ENCODE measurements at places on chromosomes 11 and 22.

DNA sequence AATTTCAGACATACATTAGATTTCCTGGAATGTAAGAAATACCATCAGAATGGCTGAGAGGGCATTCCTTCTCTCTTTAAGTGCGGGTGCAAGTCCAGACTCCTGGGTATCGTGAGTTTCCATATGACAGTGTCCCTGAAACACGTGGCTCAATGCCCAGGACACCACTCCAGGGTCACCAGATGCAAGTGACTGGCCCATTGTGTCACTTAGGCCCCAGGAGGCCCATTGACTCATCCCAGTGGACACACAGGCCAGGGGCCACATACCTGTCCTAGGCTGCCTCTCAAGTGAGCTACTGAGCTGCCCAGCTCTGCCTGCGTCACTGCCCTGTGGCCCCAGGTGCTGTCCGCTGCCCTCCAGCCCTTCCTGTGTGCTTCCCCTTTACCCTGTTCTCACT lies 18.5 kb downstream of the FBLN1 start:
- no peak for DNase-seq

- DNase-seq = peak; percentile 17
Observed at GRCh38 chr22:39237318-39238100, 7.3 kb downstream of the PDGFB start.

GRCh38 chr11:36098087-36098486 lies 154.2 kb downstream of the LDLRAD3 start:
- no peak for DNase-seq

DNA sequence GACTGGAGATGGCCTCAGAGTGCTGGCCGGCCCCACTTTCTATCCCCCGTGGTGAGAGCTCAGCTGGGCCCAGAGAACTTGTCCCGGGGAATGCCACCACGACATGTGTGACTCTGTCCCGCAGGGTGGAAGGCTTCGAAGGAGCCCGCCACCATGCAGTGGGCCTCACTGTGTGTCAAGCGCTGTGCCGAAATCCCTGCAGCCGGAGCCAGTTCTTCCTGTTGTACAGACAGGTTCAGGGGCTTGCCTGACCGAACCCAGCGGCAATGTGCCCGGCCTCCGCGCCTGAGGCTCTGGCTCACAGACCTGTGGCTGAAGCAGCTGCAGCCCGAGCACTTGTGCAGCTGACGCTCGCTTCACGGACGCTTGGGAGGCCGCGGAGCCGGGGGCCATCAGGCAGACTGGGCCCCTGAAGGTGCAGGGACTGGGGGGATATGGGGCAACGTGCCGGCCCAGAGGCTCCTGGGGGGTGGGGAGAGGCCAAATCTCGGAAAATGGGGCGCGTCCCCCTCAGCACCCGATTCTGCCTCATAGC lies 650 bp downstream of the PPM1F start:
- no peak for DNase-seq

- no peak for DNase-seq
Observed at GRCh38 chr22:39908136-39908535, 7.3 kb downstream of the GRAP2 start.

- DNase-seq = peak; percentile 76
Observed at GRCh38 chr11:119728651-119729580, at the start of gene NECTIN1. TSS of gene NECTIN1 (minus strand) at chr11:119729200. CDS start at chr11:119728553, 647 bp downstream.

DNA sequence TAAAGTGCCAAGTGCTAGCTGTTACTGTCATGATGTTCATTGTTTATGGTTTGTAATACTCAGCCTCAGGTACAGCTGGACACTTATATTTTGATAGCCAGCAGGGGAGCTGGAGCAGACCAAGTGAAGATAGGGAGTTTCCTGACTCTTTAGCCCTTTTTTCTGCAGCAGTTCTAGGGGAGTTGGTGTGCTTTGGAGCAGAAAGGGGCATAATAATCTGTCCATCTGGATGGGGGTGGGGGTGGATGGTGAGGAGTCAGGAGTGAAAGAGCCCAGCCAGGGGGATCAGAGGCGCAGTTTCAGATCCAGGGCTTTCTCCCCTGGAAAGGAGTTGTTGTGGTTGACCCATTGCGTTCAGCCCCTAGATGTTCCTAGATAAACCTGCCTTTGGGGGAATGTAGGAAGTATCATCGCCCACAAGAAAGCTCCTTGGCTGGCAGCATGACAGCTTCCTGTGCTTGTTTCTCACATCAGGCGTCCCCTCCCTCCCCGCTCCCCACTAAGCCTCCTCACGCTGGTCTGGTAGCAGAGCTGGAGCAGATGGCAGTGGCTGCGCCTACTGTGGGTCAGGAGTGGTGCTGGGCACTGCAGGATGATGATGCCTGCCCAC lies 41.9 kb downstream of the MED15 start:
- DNase-seq = peak; percentile 62

DNA sequence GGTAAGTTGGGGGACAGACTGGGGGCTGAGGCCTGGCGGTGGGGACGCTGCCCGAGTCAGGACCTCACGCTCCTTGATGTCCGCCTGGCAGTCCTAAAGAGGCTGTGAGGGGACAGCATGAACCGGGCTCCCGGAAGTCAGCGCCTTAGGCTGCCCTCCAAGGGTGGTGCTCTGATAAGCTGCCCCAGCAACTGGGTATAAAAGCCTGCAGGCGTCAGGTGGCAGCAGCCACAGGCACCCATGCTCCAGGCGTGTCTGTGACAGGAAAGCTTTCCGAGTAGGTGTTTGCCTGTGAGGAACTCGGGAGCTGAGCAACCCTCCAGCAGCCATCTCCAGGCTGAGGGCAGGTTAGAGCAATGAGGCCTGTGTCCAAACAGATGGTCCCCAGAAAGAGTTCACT lies 53.0 kb downstream of the ST3GAL4 start:
- DNase-seq = no peak

DNA sequence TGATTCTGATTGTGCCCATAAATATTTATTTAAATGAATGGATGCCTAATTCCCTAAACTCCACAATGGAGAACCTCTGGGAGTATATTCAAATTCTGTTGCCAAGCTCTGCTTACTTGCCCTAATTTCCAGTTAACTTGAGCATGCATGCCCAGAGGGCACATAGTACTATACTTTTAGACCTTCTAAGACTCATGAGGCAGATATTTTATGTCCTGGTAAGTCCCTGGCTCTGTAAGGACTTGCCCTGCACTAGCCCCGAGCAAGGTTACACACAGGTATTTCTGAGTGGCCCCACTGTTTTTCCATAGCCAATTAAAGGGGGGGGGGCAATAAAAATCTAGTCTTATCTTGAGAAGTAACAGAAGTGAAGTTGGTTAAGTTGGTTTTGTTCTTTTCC lies 21.1 kb upstream of the CAPRIN1 start:
- no peak for DNase-seq

DNA sequence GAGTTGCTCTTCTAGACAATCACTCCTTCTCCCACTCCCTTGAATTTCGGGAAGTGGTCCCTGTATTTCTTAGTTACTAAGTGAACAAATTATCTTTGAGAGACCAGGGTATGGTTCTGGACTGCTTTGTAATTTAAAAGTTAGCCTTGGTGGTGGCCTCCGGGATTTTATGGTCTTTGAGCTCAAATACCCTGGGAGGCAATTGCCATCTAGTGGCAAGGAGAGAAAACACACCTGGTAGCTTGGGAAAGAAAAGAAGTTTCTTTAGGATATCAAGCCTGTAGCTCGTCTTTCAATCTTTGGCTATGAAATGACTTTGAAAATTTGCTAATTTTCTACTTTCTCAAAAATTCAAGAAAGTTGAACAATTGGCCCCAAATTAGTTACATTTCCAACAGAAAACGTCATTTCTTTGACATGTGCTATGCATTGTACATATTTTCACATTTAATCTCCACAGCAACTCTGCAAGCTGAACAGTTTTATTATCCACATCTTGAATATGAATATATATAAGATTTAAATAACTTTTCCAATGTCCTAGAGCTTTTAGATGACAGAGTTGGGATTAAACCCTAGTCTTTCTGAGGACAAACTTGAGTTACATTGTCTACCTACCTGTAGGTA lies 39.1 kb downstream of the MMP27 start:
- peak; percentile 22 for DNase-seq

DNA sequence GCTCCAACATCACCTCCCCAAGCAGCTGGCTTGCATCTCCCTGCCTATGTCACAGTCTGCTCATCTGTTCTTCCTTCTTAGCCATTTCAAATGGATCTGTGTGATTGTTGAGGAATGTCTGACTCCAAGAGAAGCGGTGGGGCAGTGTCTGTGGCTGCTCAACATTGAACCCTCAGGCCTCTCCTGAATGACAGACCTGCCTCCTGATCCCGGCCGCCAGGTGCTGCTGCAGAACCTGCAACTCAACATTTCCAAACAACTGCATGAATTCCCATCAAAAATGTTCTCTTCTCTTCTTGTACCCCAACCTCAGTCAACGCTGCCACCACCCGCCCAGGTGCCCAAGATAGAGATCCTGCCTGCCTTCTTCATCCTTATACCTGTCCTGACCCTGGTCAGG lies 132.5 kb downstream of the FBXO7 start:
- no peak for DNase-seq

- DNase-seq = no peak
Observed at GRCh38 chr11:35536470-35536869, 11.1 kb upstream of the PAMR1 start.

GRCh38 chr11:121692236-121692635 lies 239.5 kb upstream of the SORL1-AS1 start:
- DNase-seq = no peak

DNA sequence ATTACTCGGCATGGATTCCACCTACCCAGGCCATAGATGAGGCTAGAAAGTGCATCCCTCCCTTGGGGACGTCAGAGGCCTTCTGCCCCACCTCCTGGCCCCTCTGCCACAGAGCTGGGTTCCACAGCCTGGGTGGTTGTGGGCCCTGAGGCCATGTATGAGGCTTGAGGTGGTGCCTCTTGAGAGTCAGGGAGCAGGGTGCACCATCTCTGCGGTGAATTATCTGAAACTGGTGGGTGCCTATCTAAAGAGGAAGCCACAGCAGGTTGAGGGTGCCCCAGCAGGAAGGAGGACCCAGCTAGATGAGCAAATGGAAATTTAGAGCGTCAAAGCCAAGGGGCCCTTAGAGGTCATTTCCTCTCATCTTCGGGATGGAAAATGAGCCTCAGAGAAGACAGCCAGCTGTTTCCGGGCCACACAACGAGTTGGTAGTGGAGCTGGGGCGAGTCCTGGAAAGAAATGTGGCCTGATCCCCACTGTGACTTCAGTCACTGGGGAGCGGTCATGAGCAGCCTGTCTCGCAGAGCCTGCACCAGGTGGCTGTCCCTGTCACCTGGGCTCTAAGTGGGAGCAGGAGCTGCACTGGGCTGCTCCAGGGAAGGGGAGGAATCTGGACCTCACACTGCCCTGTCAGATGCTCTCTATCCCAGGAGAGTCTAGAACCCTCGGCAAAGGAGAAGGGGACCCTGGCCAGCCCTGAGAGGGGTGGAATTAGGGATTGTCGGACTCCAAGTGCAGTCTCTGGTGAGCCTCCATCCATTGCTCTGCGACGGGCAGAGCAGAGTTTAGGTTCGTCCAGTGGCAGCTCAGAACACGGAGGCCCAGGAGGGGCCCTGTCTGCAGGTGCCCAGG lies 7.3 kb downstream of the ADORA2A start:
- DNase-seq = peak; percentile 78

- no peak for DNase-seq
Observed at GRCh38 chr11:11407065-11407762, 54.2 kb upstream of the CSNK2A3 start.

- no peak for DNase-seq
Observed at GRCh38 chr11:110505528-110506284, 76.0 kb downstream of the FDX1 start.

DNA sequence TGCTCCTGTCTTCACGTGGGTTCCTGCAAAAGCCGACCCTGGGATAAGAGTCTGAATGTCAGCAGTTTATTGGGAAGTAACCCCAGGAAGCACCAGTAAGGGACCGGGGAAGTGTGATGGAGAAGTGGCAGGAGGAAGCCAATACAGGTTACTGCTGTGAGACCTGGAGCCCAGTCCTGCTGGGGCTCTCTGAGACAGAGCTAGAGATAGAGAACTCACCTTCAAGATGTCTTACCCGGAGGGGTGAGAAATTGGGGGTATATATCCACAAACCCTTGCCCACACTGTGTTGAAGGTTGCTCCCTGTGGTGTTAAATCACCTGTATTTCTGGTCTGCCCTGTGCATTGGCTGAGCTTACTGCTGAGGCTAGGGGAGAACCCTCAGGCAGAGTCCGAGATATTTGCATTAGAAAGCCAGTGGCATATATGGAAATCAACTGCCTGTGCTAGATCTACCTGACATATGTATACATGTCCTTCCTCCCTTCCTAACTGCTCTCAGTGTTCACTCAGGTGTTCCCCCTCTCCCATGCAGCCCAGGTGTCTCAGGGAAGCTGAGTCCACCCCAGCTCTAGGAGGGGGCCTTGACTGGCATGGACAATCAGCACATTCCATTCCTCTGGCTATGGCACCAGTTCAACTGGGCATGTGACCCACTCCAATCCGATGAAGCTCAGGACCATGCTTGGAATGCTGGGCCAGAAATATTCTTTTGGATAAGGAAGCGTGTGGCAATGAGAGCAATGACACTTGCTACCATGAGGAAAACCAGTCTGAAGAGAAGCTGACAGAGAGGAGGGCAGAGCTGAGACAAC lies 6.8 kb upstream of the MICAL2 start:
- DNase-seq = no peak

DNA sequence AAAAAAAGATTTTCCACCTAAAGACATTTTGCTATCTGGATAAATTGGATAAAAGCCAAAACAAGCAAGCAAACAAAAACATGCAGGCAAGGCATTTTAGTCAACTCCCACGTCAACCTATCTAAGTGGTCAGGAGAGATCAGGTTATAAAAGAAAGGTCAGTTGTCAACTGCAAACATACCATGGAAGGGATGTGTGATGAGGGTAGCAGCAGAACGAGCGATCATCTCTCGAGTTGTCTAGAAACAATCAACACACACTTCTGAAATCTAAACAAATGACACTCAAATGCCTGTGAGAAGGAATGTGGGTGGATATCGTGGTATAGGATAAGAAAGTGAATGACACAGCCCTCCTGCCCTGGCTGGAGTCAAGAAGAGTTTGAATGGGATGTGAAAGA lies 10.9 kb downstream of the MTCH2 start:
- no peak for DNase-seq

DNA sequence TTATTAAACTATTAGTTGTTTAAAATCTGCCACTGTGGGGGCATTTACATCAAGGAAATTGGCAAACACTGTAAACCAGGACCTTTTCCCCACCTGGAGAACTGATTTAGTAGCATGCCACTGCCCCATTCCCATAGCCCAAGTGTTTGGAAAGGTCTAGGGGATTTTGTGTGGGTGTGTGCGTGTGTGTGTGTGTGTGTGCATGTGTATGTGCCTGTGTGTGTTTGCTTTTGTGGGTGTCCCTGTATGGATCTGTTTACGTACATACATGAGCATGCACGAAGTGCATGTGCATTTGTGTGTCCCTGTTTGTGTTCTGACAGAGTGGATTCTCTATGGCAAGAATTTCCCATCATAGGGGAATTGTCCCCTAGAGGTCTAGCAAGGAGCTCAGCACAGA lies 62.7 kb upstream of the LMO1 start:
- DNase-seq = no peak

- DNase-seq = no peak
Observed at GRCh38 chr11:44967930-44968496, 17.3 kb upstream of the TP53I11 start.

DNA sequence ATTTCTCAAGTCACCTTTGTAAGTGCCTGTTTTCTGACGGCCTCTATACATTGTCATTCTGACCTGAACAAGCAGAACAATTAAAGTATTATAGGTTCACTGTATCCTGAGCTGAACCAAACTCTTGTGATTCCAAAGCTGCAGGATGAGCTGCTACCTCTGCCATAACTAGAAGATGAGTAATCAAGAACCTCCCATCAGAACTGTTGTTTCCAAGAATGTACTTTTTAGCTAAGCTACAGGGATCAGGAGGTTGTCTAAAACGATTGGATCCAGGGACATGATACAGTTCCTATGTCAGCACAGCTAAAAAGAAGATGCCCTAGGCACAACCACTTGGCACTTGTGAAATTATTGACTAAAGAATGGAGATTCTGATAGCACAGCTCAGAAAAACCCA lies 288.4 kb upstream of the CCDC90B start:
- DNase-seq = no peak

Data from CD4-positive, alpha-beta T cell treated with Interleukin-6 at 100 ng/mL for 8 hours (primary cell).